Stimulated activated CD4-positive, alpha-beta T cell treated with anti-CD3 and anti-CD28 coated beads, Interleukin-12 subunit alpha, Interleukin-12 subunit beta, amount 100 ng/mL, for 4 hours (primary cell): ENCODE measurements at places on chromosomes 6 and 20.
A peak's percentile ranks its signal among the peaks of the same experiment; 100 is the strongest.

DNA sequence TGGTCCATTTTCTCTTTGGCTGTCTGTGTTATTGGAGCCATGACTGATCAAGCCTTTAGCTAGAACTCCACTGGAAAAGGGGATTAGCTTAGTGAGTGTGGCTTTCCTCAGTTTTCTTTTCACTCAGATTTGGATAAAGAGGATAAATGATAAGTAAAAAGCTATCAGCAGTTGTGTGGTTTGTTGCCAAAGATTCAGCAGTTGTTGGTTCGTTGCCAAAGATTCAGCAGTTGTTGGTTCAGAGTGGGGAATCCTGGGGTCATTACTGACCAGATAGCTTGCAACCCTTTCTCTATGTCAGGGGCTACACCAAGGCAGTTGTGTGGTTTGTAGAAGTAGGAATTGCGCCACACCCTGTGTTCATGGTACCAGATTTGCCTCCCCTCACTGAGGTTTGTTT lies 107.7 kb upstream of the SCP2D1 start:
- no peak for DNase-seq

DNA sequence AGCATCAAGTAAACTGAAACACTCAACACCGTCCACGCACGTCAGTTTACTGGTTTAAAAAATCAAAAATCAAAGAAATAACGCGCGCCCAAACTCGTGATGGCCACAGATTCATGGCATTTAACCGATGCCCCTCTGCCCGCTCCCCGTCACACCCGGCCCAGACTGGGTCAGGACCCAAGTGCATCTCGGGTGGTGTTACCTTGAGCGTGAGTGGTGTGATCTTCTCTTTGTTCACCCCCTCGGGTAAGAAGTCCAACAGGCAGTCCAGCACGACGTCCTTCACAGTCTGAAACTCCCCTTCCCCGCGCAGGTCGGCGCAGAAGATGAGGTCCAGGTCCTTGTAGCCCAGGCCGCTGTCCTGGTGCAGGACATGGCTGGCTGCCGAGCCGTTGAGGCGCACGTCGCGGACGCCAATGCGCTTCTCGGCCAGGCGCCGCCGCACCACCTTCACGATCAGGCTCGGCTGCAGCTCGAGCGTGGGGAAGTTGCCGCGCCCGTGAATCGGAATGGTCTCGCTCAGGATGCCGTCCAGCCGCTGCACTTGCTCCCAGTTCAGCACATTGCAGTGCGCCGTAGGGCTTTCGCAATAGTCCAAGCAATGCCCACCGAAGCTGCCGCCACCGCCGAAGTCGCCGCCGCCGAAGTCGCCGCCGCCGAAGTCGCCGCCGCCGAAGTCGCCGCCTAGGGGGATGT lies 945 bp downstream of the TENT5A start:
- DNase-seq, result peak; percentile 23

DNA sequence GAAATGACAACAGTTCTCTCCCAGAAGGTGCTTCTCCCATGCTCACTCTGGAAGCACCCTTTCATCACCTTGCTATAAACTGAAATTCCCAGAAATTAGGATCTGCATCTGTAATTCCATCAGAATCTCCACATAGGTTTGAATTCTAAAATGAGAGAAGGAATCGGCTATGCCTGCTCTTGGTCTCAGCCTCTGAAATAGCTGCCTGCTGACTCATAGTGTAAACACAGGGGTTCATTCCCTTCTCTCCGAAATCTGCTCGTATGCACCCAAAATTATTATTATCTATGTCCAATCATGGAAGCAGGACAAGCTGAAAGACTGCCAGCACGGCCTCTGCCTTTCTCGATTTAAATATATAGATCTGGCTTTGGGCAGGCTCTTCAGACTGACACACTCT lies 74.6 kb upstream of the TAB2 start:
- no peak for DNase-seq

DNA sequence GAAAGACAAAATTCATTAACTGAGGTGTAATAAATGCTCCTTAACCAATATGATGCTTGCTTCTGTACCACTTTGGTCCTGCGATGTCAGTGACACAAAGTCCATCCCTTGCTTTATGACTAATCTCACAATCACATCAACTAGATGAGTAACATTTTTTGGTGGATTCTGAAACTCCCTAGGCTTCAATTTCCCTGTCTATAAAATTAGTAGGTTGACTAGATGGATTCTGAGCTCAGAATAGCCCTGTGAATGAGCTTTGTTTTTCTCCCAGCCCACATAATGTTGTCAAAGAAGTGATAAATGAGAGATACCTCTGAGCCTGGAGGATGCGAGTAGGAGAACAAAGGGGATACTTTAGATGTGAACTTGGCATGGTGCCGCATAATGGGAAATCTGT lies 9.1 kb downstream of the TXLNB start:
- no peak for DNase-seq

- no peak for DNase-seq
Observed at GRCh38 chr6:139398658-139399057, 24.2 kb upstream of the CITED2 start.

DNA sequence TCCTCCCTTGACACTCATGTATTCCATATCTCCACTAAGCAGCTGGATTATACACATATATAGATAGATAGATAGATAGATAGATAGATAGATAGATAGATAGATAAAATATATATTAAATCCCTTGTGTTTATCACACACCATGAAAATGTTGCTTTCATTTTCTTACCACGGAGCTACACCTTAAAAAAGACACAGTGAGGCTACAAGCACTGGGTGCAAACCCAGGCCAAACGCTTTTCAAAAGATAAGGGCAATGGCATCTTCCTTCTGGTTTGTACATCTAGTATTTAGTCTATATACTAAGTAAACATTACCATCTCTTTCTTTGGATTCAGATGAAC lies 377.1 kb downstream of the ESR1 start:
- DNase-seq, result no peak

DNA sequence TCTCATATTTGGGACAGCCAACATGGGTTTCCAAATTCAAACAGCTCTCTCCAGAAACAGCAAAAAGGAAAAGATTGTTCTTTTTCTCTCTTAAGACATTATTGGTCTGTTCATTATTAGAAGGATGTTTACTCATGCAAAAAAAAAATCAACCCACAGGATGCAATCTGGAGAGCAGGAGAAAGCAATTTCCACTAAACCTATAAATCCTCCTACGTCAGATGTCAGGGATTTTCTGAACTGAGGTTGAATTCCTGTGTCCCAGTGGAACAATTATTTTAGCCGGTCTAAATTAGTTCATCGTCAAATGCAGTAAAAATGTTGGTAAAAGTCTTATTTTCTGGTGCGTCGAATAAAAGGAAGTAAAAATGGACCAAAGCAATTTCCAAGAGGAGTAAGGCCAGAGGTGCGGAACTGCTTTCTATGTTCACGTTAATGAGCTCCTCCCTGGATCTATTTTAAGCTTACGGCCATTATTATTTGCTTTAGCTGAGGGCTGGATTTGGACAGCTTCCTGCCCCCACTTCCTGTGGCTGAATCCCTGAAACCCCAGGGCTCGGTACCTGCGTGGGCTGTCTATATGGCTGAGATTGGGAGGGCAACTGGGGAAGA lies at the start of gene GABRR1:
Gene GABRR1, minus strand, starts transcription at position 60 of the 612 bp plus-strand sequence. Its CDS starts 36 bp downstream, at position 24.
- DNase-seq, result no peak

- no peak for DNase-seq
Observed at GRCh38 chr6:133277900-133278545, 36.9 kb downstream of the EYA4 start.

- no peak for DNase-seq
Observed at GRCh38 chr20:46073024-46073423, 16.7 kb downstream of the NCOA5 start.

DNA sequence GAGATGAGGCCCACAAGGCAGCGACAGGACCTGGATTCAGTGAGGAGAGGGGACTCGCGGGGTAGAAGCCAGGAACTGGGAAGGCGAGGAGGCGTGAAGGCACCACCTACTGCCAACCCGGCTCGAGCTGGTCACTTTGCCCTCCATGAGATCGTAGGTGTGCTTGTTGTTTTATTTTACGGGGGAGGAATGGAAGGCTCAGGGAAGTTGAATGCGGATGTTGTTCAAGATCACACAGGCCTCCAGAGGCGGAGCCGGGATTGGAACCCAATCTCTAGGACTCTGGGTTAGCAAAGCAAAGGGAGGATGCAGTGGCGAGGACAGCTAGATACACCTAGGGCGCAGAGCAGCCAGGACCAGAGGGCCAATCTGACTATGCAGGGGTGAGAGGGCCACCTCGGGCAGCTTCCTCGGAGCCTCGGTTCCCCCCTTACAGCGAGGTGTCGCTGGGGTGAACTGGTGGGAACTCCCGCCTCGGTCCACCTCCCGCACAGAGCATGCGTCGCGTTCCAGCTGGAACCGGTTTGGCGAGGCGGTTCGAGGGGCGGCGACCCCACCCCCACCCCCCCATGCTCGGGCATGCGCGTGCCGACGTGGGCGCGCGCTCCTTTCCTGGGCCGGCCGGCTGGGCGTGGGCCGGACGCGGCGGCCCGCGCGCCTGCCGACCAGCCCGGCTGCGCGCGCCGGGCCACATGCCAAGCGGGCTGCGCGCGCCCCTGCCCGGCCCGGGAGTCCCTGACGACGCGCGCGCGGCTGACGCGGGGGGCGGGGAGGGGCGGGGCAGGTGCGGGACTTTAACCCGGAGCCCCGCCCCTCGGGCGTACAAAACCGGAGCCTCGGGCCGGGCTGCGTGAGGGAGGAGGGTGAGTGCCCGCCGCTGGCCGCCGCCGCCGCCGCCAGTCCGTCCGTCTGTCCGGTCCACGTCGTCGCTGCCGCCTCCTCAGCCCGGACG lies 80.4 kb upstream of the MYL9 start:
- DNase-seq, result peak; percentile 92

DNA sequence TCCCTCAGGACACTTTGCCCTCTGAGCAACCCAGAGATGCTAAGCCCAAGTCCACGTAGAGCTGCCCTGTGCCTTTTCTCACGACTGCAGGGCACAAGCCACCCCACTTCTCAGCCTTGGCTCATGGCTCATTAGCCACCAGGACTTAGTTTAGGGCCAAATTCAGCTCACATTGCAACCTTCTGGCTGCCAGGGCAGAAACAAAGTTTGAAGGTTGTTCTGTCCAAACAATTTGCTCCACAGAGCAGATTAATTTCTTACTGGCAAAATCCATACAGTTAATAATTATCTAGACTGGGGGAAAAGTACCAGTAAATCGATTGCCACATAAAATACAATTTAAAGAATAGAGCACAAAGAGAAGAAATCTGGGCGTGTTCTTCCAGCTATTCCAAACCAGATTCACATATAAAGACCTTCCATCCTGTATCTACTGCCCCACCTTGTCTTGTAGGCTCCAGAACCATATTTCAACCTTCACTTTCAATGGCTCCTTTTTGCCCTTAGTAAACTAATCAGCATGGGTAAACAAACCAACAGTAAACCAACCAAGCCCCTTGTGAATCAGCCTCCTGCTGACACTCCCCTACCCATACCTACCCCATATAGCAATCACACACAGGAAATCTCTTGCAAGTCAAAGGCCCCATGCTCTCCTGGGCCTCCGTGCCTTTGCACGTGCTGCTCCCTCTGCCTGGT lies 101.9 kb downstream of the QRSL1 start:
- DNase-seq, result no peak

- no peak for DNase-seq
Observed at GRCh38 chr6:29908710-29909109, 33.6 kb upstream of the HLA-A start.

DNA sequence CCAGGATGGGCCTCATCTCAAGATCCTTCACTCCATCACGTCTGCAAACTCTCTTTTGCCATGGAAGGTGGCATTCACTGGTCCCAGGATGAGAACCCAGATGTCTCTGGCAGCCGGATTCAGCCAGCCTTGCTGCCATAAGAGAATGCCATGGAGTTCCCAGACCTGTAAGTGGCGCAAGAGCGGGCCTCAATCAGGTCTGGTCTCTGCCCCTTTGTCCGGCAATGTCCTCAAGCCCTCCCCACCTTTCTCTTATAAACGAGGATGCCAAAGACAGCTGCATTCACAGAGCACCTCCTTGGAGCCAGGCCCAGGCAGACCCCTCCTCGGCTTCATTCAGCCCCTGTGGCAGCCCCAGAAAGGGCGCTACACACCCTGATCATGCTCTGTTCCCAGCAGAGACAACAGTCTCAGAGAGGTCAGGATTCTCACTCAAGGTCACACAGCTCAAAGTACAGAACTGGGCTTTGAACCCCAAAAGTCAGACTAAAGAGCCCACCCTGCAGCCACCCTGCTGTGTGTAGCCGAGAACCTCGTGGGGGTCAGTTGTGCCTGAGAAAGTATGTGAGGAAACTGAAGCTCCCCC lies 263.7 kb downstream of the TAF4 start:
- no peak for DNase-seq

- DNase-seq, result no peak
Observed at GRCh38 chr6:3915076-3915791, 66.1 kb downstream of the FAM50B start.

DNA sequence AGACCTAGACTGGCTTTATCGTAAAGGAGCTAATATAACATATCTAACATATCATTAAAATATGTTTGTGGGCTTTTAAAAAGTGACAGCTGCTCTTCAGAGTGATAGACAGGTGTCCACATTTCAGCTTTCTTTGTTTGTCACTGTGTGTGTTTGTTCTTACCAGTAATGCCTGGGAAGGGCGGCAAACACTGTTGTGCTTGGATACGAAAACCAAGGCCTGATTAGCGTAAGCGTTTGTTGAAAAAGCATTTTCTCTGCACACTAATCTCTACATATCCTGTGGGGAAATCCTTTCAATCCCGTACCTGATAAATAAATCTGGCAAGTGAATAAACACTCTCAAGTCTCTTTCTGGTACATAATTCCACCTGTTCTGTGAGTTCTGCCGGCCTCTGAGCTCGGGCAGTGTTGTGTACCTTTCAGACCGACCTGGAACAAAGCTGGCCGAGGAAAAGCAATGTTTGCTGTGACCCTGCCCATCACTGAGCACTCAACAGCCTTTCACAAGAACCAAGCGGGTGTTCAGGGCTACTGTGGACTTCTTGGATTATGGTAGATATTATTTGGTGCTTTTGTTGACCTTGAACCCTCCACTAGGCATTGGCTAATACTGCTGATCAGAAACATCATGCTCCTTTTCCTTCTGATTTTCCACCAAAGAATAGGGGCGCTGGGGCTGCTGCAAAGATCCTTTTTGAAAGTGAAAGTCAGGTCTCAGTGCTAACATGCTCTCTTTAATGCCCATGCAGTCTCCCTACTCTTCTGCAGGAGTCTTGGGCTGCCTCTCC lies 100.4 kb downstream of the CD83 start:
- no peak for DNase-seq
